ENCODE measurements at places on chromosomes 3 and 15.
A peak's percentile ranks its signal among the peaks of the same experiment; 100 is the strongest.

DNA sequence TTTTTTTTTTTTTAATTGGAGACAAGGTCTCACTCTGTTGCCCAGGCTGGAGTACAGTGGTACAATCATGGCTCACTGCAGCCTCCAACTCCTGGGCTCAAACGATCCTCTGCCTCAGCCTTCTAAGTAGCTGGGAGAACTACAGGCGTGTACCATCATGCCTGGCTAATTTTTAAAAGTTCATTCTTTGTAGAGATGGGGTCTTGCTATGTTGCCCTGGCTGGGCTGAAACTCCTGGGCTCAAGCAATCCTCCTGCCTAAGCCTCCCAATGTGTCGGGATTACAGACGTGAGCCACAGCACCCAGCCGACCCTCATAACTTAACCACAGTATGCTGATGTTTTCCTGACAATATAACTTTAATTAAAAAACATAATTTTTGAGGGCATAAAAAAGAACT lies 24.3 kb downstream of the IL17RD start:
- DNase-seq: no peak

DNA sequence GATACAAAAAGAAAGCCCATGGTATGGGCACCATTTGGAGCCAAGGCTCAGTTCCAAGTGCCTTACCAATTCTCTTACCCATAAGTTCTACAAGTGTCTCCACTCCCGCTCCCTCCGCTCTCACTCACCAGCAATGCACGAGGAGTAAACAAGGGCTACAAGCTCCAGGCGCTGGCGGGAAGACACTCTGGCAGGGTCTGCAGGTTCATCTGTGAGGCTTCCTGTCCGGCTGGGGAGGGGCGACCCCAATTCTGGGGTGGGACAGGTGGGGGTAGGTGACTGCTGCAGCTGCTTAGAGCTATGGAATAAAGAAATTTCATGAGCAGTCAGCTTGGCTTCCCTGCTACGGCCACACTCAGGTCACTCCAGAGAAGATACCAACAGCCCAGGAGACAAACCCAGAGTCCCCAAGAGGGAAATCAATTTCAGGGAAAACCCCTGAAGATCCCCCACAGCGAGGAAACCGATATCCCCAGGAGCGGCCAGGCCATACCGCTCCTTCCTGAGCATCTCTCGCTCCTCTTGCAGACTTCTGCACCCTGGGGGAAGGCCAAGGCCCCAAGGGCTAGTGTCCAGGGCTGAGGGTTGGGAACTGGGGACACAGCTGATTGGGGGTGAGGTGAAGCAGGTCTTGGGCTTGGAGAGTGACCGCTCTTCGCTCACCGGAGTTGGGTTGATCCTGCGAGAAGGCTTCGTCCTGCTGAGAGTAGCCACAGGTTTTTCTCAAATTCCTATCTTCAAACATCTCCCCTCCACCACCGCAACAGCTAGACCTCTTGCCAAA lies 1.4 kb downstream of the CDAN1 start:
- DNase-seq: no peak

- no peak for DNase-seq
Observed at GRCh38 chr3:37531066-37531720, 330.5 kb upstream of the CTDSPL start.

DNA sequence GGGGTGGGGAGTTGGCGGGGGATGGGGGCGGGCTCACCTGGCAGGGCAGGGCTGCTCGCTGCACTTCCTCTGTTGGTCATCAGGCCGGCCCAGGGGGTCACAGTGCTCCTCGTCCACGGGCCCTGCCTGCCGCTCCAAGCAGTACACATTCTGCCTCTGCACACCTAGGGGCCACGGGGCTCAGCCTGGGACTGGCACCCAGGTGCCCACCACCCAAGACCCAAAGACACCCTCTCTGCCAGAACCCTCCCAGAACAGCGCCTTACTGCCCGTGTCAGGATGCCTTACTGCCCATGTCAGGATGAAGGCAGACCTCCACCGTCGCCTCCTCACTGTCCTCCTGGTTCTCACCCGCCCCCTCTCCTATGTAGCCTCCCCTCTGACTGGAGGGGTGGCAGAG lies 43.2 kb downstream of the ADAMTS7 start:
- DNase-seq: no peak

GRCh38 chr3:128942161-128942952 lies 51.5 kb downstream of the CFAP92 start:
- DNase-seq: no peak

GRCh38 chr3:8458238-8458661 lies 43.4 kb upstream of the LMCD1 start:
- peak; percentile 98 for DNase-seq

- peak; percentile 21 for DNase-seq
Observed at GRCh38 chr3:182682263-182683241, 110.8 kb upstream of the ATP11B start.

DNA sequence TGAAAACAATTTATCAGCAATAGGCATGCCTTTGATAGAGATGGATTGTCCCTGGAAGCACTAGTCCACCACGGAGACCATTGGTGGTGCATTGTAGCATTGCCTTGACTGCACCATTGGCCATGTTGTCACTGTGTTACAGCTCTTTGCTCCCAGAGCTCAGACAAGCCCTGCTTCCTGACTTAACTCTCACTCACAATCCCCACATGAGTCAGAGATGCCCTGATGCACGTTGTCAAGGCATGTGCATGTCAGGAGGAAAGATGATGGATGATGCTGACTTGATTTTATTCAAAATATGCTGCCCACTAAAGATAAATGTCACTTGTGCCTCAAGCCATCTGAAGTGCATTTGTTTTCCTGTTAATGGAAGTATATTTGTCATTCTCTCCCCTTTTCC lies 266.1 kb downstream of the ARRDC4 start:
- DNase-seq: no peak

GRCh38 chr15:64251121-64251520 lies 88.3 kb upstream of the PPIB start:
- no peak for DNase-seq

GRCh38 chr3:169952045-169952444 lies 14.6 kb upstream of the SEC62 start:
- DNase-seq: no peak

- no peak for DNase-seq
Observed at GRCh38 chr3:106124818-106125217, 256.0 kb upstream of the CBLB start.

DNA sequence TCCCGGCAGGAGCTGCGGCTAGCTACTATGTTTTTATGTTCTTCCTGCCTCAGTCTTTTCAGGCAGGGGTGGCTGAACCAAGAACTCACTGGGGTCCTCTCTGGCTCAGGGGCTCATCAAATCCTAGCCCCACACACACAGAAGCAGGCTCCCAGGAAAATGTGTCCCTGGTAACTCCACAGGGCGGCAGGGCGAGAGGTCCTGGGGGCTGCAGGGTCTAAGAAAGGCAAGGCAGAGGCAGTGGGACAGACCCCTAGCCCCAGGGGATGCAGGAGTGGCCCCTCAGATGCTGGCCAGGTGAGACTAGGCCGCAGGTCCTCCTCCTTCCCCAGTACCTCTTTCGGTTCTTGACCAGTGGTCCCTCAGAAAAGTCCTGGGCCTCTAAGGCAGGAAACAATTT lies 48.9 kb downstream of the PTH1R start:
- DNase-seq: no peak

DNA sequence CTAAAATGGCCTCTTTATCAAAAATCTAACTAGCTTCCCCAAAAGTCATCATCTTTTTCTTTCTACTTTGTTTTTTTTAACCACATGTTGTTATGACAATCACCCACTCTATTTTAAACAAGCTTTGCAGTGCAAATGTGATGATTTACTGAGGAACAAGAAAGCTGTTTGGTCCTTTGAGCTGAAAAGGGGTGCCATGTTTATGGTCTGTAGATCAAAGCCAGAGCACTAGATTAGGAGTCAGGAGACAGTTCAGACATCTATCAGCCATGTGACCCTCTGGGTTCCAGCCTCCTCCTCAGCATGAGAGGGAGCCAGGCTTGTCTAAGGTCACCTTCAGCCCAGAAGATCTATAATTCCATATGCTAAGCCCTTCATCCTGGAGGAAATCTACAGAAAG lies 65.9 kb downstream of the RPL22L1 start:
- no peak for DNase-seq

DNA sequence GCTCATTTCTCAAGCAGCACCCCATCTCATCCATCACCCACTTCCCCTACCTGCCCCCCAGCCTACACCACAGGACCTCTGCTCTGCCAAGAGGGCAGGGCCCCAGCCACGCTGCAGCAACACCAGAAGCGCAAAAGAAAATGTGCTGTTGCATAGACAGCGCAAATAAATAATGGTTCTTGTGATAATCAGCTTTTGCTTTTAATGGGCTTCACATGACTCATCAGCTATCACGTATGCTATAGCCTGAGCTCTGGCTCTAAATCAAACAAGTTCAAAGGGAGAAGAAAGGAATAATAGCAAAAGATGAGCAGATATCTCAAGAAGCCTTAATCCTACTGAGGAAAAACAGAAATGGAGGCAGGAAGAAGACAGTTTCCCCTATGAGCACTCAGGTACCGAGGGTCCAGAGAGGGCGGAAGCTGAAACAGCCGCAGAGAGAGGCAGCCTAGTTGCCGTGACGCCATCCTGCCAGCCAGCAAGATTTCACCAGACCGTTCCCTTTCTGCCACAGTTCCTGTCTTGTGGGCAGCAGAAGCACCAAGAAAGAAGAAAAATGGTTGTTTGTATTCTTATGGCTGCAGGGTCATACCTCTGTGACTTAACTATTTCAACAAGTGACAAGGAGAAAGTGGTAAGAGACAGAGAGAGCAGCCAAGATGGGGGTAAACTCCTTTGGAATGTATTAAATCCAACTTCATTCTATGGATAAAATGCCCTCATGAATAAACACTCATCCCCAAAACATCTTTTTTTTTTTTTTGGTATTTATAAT lies 22.0 kb downstream of the RAB27A start:
- DNase-seq: peak; percentile 15

DNA sequence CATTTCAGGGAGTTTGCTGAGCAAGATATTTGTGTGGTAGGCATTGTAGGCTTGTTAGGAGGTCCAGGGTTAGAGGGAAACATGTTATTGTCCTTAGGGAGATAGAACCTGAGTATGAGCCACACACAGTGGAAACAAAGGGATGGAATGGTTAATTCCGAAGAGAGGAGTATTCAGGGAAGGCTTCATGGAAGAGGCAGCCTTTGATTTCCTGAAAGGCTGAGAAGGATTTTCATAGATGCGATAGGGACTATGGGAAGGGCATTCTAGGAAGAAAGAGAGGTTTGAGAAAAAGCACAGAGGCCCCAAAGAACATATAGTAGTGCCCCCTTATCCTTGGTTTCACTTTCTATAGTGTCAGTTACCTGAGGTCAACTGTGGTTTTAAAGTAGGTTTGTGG lies 81.7 kb downstream of the RAB11A start:
- no peak for DNase-seq

- no peak for DNase-seq
Observed at GRCh38 chr3:47034868-47035489, 55.5 kb downstream of the NBEAL2 start.

DNA sequence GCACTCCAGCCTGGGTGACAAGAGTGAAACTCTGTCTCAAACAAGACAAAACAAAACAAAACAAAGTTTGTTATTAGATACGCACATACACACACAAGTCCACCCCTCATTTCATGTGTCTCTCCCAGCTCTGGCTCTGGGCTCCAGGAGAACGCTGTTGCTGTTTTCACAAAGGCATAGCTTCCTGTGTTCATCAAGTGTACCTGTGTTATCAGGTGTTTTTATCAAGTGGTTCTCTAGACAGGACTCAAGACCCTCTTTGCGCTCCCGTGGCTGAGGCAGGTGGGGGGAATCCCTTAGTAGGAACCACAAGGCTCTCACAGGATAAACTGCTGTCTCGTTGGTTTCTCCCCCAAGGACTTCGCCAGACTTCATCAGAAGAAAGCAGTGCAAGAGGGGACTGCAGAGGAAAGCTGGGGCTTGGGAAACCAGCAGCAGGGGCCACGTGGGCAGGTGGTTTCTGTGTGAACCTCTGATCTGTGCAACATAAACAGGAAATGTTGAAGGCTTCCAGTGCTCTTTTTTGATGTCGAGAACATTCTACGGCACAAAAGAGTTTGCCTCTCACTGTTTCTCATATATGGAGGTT lies 6.9 kb upstream of the PPP1R2 start:
- DNase-seq: no peak

GRCh38 chr3:154893813-154894212 lies 186.3 kb upstream of the MME start:
- no peak for DNase-seq

- no peak for DNase-seq
Observed at GRCh38 chr3:141064255-141064926, 13.2 kb downstream of the SPSB4 start.

GRCh38 chr3:108062051-108062450 lies 28.8 kb downstream of the CD47 start:
- no peak for DNase-seq

DNA sequence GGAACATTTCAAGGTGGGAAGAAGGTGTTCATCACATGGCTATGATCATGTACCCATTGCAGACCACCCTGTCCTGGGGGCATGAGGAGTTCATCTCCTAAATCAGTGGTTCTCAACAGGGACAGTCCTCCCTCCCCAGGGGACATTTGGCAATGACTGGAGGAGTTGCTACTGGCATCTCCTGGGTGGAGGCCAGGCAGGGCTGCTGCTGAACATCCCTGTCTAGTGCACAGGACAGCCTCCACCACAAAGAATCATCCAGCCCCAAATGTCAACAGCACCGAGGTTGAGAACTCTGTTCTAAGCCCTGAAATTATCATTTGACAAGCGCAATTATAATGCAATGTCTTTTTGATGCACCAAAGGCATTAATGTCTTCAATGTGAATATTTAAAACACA lies 4.4 kb upstream of the DNAJB8 start:
- DNase-seq: no peak

DNA sequence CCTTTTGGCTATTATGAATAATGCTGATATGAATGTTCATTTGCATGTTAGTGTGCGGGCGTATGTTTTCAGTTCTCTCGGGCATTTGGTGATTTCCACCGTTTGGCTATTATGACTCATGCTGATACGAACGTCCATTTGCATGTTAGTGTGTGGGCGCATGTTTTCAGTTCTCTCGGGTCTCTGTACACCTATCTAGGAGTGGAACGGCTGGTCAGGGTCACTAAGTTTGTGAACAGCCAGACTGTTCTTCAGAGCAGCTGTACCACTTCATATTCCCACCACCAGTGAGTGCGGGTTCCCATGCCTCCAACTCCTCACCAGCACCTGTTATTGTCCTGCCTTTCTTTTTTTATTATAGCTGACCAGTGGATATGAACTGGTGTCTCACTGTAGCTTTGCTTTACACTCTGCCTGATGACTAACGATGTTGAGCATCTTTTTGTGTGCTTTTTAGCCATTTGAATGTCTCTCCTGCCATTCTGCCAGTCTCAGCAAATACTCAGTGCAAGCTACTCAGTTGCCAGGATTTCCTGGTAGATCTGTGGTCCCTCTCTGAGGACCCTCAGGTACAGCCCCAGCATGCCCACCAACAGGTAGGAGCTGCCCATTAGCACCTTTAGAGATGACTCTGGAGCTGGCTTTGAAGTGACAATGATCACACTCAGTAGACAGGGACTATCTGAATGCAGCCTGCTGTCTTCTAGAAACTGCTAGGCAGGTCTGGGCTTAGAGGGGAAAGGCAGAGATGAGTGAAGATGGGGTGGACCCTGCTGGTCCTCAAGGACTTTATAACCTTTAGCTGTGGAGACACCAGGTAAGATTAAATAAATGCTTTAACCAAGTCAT lies 141.1 kb downstream of the XXYLT1 start:
- no peak for DNase-seq
